NCI-H1436 treated with DMSO at 0.1 percent for 48 hours (cell line): ENCODE measurements at places on chromosomes 2 and 18.
A peak's percentile ranks its signal among the peaks of the same experiment; 100 is the strongest.

DNA sequence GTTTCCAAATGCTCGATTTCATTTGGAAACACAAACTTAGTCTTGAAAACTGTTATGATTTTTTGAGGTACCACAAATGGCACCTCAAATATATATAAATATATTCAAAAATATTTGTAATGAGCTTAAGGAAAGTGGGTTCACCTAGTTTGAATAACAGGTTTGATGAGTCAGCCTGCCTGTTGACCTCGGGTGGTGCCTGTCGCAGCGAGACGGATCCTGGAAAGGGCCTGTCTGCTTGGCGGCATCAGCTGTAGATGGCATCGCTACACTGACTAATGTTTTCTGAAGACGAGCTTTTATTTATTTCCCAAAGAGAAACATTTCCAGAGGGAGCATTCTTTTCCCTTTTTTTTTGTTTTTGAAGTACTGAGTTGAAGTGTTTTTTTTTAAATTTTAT, 6.9 kb downstream of the ALLC start:
- DNase-seq, result no peak

- no peak for DNase-seq
These were observed 2.1 kb upstream of the HAAO start for GRCh38 chr2:42794271-42795046.

- DNase-seq, result no peak
These were observed 90.5 kb upstream of the ALKAL2 start for GRCh38 chr2:378364-378763.

GRCh38 chr2:37858725-37859267, 66.3 kb upstream of the RMDN2 start:
- no peak for DNase-seq

- DNase-seq, result peak; percentile 12
These were observed 32.4 kb upstream of the YWHAQ start for GRCh38 chr2:9663008-9663879.

DNA sequence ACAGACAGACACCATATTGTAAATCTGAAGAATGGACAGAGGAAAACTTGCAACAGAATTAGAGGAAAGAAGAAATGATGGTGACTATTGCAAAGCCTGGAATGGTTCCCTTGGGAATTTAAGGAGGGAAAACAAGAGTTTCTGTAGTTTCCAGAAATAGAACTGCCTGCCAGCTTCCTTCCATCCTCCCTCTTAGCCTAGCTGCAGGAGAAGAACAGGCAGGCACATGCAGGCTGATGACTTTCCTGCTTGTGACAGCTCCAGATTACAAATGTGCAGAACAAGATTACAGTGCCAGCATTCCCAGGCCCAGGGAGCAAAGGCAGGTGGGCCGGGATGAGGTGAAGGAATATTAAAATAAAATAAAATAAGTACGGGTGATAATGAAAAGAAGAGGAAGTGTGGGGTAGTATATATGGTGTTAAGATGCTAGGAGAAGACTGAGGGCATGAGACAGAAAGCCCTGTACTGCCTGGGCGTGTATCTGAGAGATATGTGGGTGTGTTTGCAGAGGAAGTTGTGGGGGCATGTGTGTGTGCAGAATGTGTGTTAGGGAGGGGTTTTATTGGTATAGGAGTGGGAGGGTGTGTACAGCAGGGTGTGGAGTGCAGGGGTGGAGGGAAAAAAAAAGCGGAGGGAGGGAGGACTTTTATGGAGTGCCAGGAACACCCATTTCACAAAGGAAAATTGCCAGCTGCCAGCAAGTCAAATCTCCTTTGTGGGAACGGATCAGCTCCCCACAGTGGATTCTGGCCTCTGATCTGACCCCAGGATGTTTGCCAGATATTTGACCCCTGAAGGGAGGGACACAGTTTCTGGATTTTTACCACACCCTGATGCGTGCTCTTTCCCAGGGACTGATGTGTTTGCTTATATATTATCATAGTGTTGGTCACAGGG, 43.9 kb upstream of the NEMP2 start:
- DNase-seq, result no peak

DNA sequence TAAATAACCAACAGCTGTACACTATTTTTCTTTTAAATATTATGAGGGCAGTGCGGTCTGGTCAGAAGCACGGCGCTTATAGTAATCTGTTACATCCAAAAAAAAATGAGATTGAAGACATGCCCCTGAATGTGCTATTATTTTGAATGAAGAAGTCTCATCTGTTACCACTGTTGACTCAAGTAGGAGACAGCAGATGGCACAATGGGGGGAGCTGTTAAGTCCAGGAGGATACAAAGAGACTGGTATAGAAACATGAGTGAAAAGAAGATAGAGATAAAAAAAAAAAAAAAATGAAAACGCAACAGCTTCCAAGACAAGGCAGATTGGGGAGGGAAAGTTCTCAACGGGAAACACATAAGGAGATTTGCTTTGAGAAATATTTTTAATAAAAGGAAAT, 425.5 kb upstream of the PKDCC start:
- DNase-seq, result no peak

DNA sequence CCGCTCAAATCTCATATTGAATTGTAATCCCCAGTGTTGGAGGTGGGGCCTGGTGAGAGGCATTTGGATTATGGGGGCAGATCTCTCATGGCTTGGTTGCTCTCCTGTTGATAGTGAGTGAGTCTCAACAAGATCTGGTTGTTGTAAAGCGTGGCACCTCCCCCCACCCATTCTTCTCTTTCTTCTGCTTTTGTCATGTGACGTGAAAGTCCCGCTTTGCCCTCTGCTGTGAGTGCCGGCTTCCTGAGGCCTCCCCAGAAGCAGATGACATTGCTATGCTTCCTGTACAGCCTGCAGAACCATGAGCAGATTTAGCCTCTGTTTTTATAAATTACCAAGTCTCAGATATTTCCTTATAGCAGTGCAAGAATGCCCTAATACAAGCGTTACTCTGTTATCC, 673.8 kb downstream of the ADCYAP1 start:
- no peak for DNase-seq

DNA sequence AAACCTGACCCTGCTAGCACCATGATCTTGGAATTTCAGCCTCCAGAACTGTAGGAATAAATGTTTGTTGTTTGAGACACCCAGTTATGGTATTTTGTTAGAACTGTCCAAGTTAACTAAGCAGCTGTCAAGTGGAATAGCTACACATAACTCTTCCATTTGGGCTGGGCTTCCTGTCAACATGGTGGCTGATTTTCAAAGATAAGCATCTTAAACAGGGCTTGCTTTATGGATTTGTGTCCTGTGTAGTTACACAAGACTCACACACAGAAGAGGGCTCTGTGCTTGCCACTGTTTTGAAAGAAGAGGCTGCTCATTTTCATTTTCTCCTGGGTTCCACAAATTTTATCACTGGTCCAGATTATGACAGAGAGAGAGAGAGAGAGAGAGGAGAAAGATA, 35.7 kb downstream of the GCG start:
- DNase-seq, result no peak

DNA sequence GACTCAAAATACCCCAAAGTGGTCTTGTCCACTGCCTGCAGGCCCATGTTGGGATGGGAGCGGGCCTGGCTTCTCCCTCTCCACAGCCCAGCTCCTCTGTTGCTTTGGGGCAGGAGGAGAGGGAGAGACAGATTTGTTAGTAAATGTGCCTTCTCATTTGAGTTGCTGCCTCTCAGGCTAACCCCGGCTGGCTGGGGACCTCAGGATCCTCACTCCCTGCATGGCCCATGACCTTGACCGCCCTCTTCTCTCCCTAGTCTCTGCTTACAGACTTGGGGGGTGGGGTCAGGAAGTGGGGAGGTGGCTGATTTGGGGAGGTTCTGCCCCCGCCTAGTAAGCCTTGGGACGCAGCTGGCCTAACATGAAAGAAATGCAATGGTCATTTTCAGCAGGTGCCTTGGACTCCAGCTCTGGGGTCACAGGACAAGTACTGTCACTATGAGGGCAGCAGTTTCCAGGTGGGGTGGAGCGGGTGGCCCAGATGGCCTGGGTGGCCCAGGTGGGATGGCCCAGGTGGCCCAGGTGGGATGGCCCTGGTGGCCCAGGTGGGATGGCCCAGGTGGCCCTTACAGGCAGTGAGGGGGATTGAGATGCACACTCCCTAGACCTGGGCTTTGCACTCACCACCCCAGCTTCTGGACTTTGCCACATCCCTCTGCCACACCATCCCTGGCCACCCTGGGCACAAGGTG, 24.1 kb downstream of the HJURP start:
- no peak for DNase-seq

- DNase-seq, result no peak
These were observed 954.9 kb downstream of the TDRD15 start for GRCh38 chr2:22078701-22079100.

DNA sequence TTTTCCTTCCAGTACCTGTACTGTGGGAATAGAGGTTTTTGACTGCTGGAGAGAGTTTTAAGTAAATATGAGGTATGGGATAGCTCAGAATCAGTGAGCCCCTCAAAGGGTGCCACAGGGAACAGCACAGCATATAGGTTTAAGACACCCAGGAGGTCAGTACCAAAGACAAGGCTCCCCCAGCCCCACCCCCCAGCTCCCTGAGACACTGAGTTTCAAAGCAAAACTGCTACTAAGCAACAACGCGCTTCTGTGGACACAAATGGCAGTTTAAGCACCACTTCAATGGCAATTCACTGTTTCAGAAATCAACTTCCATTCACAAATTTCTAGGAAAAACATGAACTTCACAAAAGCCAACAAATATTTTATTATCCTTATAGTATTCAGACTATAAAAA, 15.2 kb downstream of the E2F6 start:
- DNase-seq, result no peak

- no peak for DNase-seq
These were observed 201.1 kb downstream of the SPP2 start for GRCh38 chr2:234251326-234252271.

- no peak for DNase-seq
These were observed 106.2 kb downstream of the BCL2 start for GRCh38 chr18:63213331-63213900.

DNA sequence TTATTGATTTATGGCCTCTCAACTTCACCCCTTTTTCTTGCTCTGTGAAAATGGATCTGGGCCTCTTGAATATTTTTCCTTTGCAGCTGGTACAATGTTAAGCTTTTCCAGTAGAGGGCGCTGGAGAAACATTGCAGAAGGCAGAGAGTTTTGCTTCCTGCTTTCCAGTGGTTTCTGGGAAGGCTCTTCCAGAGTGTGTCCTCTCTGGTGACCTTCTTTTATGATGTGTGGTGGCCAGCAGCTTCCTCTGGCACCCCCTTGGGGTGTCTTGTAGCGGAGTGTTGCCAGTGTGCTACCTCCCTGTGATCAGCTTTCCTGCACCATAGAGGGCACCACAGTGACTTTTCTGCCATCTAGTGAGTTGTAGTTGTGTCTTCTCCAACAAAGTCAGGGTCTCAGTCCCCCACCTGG, 25.4 kb upstream of the MGAT5 start:
- no peak for DNase-seq

- peak; percentile 69 for DNase-seq
These were observed 71.9 kb downstream of the TNP1 start for GRCh38 chr2:216787851-216788540.

- DNase-seq, result no peak
These were observed 12.5 kb upstream of the POLR1B start for GRCh38 chr2:112529757-112530156.

GRCh38 chr2:237726401-237726830, 72.2 kb upstream of the RBM44 start:
- peak; percentile 74 for DNase-seq

- DNase-seq, result no peak
These were observed 364.8 kb upstream of the SLC14A2 start for GRCh38 chr18:45250479-45250878.

GRCh38 chr2:198525211-198525969, 721.0 kb downstream of the PLCL1 start:
- no peak for DNase-seq

GRCh38 chr2:210546424-210547208, 9.8 kb upstream of the CPS1 start:
- no peak for DNase-seq

DNA sequence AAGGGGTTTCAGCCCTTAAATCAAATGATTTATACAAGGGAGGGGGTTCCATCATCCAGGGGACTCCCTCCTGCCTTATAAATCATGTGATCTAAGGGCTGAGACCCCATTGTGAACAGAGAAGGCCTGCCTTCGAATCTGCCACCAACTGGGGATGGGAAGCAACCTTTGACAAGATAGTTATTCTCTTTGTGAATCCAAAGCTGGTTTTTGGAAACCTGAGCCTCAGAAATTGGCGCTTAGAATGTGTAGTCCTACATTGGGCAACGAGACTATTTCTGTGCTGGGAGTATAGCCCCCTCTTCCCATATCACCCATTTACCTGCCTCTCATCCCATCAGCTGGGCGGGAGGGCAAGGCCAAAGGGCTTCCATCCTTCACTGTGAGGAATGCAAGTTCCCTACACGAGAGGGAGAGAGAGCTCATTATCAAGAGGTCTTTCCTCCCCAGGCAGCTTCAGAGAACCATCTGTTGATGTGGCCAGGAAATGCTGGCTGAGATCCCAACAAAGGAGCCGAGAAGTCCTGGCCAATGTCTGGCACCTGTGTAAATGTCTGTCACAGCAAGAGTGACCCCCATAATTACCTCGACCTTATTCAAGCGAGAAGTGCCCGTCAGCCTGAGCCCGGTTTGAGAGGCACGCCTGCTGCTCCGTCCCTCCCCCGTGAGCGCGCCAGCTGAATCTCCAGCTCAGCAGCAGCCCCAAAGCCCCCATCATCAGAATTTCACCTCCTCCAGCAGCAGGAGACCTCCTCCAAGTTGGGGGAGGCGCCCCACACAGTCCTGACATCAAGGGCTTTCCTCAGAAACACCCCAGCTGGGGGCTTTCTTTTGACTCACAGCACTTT, 48.4 kb upstream of the APCDD1 start:
- DNase-seq, result no peak

DNA sequence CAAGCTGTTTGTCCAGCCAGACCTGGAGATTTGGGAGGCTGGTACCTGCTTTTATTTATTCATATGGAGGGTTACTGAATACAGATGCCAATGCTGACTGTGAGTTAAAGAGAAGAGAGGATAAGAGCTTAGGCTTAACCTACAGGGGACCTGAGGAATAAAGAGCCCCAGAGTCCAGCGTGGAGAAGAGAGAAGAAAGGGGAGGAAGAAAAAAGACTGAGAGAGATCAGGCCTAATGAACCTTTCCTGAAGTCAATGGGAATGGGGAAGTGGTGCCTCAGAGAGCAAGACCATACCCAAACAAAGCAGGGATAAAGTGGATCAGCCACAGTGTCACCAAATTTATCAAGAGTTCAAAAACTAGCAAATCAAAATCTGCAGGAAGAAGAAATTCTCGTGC, 348.6 kb upstream of the KCNH7 start:
- DNase-seq, result no peak

DNA sequence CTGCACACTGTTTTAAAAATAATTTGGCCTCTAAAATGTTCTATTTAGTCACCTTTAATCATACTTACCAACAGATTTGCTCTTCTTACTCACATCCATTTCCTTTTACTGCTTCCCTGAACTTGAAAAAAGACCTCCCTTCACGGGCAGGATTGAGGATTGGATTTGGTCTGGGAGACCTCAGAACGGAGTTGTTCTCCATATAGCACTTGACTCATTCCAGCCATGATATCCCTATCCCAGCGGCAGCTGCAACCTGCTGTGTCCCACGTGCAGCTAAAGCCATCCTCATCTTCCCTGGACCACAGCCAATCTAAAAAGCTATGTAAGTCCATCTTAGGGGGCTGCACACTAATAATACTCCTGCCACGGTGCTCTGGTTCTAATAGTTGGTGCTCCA, 97.0 kb upstream of the PTPRM start:
- no peak for DNase-seq

GRCh38 chr18:52610451-52611115, 270.6 kb downstream of the DCC start:
- DNase-seq, result no peak
